ENCODE measurements at places on chromosomes 3 and 15.

DNA sequence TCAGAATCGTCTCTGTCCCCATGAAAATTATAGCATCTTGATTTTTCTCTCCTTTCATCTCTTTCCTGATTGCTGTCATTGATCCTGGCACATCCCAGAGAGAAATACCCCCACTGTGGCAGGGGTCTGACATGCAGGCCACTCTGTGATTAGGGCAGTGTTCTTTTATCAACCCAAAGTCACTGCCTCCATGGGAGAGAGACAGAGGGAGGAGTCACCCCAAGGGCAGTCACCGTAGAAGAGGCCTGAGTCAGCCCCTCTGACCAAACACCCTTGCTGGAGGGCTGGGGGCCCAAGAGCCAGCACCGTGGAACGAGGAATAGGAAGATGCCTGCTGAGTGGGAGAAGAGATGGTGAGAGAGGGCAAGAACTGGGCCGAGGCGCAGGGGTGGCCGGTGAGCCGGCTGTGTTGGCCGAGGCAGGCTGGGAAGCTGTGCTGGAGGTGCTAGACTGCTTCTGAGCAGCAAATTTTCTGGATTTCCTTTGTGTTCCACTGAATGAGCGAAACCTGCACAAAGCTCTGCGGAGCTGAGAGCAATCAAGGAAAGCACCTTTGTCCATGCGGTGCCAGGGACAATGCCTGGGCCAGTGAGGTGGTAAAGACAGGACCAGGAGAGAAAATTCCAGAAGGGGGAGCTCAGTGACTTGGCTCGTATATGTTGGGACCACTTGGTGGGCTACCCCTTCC lies 103.8 kb downstream of the ADCY5 start:
- DNase-seq, result no peak

DNA sequence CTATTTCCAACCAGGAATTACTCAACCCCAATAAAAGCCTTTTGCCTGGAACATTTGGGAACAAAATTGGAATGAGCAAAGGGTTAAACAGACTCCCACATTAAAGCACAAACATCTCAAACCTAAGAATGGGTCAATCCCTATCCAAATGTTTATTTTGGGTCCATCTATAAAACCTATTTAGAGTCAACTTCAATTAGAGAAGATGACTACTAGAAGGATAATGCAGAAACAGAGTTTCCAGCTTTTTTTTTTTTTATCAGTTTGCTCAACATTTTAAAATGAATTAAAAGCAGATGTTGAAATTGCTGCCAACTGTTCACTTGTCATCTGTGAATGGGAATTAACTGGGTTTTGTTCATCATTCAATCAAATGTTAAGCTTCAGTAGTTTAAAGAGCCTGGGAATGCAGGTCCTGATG lies 4.1 kb upstream of the TBC1D23 start:
- peak; percentile 69 for DNase-seq

GRCh38 chr3:3802046-3802445 lies 2.8 kb downstream of the LRRN1 start:
- no peak for DNase-seq

GRCh38 chr3:147572970-147573340 lies 163.8 kb downstream of the ZIC1 start:
- no peak for DNase-seq

GRCh38 chr3:146473726-146474125 lies 4.4 kb upstream of the PLSCR2 start:
- DNase-seq, result no peak

DNA sequence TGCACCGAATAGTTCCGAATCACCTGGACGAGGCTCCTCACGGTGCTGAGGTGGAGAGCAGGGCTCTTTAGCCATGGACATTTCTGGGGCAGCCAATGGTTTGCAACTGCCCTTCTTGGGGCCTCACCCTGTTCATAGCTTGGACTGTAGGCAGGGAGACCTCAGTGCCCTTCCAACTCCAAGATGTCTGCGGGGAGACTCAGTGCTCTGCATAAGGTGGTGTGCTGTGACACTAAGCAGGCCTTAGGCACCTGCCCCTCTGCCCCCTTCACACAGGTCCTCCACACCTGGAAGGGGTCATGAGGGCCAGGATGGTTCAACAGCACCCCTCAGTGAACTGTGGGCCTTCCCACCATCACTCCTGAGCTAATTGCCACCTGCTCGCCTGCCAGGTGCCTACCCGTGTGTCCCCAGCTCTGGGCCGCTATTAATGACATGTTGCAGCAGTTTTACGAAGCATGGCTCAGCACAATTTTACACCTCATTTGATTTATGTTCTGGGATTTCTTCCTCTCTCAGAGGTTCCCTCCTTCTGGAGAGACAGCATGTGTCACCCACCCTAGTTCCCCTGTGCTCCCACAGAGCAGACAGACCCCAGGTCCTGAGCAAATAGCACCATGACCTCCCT lies 101.2 kb upstream of the SMAD3 start:
- DNase-seq, result no peak

DNA sequence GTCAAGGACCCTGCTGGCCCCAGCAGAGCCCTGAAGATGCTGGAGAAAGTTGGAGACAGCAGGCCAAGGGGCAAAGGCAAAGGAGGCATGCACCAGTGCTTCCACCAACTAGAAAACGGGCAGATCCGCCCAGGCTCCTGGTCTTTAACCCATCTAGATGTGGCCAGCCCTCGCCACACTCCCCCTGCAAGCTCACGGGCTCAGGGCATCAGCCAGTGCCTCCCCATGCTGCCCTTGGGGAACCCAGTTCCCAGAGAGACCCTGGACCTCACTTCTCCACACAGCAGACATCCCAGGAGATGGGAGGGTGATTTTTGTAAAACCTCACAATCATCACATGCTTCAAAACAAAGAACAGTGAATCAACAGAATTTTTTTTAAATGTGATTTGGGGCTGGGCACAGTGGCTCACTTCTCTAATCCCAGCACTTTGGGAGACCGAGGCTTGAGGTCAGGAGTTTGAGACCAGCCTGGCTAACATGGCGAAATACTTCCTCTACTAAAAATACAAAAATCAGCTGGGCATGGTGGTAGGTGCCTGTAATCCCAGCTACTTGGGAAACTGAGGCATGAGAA lies 24.5 kb downstream of the CYFIP1 start:
- no peak for DNase-seq

DNA sequence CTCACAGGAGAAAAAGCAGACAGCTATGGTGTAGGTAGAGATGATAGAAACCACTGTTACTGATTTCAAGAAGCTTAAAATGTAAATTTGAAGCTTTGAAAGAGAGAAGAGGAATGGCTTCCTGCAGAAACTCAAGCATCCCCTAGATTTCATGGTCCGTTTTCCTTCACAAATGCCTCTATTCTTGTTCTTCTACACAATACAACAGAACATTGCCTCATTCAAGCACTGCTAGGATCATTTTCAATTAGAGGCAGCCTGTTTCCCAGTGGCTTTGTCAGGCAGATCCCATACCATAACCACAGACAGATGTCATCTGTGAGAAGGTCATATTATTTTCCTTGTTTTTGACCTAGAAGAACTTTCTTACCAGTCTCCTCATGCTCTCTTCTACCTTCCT lies 77.9 kb upstream of the SPRED1 start:
- no peak for DNase-seq

GRCh38 chr3:4888913-4889846 lies 90.1 kb upstream of the BHLHE40 start:
- DNase-seq, result peak; percentile 8

DNA sequence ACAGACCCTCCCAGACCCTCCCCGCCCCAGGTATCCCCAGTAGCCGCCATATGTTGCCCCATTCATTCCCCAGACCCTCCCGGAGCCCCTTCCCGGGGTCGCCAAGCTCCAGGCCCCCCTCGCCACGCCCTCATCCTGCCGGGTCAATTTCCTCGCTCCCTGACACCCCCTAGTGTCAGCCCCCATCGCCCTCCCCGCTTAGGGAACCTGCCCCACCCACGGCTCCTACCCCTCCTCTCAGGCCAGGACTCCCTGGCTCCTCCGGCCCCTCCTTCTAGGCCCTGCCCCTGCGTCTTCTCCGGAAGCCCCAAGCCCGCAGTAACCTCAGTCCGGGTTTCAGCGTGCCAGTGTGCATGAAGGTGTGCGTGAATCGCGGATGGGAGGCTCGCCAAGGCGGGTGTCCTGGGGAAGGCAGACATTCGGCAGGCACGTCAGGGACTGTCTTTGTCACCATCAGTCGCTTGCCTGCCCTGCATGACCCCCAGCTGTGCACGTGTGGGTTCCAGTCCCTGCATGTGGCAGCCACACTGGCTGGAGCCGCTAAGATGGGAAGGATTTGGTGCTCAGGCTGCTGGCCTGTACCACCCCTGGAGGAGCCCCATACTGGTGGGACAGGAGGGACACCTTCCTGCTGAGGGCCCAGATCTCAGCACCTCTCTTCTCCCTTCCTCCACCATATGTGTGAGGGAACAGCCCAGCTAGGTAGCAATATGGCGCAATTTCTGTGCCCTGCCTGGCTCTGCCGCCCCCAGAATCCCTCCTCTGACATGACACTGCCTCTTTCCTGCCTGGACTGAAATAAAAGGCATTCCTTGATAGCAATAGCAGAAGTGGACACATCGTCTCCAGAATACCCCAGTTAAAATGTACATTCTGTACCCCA lies 693 bp downstream of the DISP2 start:
- no peak for DNase-seq

DNA sequence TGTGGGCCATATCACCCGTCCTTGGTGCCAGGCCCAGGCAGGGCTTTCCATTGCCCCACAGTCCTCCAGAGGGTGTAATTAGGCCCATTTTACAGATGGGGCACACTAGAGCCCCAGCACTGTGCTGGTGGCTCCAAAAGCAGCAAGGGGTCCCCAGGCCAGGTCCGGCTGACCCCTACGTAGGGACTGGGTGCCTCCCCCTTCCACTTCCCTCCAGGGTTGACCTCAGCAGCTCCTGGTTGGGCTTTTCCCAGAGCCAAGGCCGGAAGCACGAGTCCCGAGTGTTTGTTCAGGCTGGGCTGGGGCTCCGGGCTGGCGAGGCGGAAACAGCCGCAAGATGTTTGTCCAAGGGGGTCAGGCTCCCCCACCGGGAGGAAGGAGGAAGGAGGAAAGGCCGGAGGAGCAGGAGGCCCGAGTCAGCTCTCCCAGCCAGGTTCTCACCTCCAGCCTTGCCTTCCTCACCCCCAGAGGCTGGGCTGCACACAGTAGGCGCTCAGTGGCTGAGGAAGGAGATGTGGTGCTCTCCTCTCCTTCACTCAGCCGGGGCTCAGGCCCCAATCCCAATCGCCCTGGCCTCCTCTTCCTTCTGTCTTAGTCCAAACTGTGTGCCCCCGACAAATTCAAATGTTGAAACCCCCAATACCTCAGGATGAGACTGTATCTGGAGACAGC lies 17.1 kb upstream of the PLXND1 start:
- no peak for DNase-seq

GRCh38 chr3:49327485-49327884 lies 12.4 kb downstream of the USP4 start:
- DNase-seq, result no peak

GRCh38 chr15:77516786-77517185 lies 96.1 kb downstream of the HMG20A start:
- no peak for DNase-seq

GRCh38 chr3:66344391-66344811 lies 123.6 kb downstream of the SLC25A26 start:
- no peak for DNase-seq

GRCh38 chr15:72281713-72282112 lies 9.4 kb upstream of the PARP6 start:
- no peak for DNase-seq

DNA sequence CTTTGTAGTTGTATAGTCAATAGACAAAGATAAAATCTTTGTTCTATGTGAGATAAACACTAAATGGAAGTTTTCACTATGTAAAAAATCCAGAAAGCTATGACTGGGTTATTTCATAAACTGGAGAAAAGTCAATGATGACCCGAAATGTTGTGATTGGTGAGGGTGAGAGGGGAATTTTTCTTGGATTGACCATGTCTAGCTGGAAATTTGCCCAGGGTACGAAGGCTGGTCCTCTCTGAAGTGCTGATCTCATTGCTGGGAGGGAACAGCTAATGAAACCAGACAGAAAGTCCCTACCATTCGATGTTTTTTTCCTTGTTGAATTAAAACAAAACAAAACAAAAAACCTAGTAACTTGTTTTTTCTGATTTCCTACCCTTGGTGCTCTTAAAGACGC lies 14.3 kb downstream of the TPRG1 start:
- DNase-seq, result peak; percentile 8

- peak; percentile 92 for DNase-seq
Observed at GRCh38 chr3:114144909-114145688, 33.8 kb downstream of the DRD3 start.

DNA sequence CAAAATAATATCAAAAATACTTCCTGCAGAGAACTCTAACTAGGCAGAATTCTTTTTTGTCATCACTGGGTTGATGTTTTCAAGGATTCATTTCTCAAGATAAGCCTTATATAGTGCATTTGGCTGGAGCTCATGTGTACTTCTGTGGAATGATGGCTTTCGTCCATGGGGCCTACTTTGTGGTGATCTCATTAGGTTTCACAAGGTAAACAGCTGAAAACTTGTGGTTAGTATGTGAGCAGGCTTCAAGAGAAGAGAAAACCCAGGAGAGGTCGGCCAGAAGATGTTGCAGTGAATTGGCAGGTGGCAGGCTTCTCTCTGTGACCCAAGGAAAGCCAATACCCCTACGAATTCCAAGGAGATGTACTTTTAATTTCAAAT lies 121.4 kb upstream of the PHLDB2 start:
- DNase-seq, result peak; percentile 94

DNA sequence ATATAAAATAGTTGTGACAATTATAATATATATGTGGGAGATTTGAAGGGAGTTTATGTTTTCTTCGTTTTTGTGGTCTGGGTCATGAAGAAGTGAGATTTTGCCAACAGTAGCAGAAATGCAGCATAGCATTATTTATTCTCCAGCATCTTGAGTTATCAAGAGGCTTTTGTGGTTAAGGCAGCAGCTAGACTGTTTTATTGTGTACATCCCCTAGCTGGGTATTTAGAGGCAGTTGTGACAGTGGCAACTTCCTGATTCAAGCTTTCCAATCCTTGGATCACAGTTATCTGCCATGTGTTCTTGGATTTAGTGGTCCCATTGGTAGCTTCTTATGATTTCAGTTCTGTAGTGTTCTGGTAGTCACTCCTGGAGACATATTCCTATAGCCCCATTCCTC lies 29.0 kb downstream of the ARIH1 start:
- DNase-seq, result peak; percentile 20

DNA sequence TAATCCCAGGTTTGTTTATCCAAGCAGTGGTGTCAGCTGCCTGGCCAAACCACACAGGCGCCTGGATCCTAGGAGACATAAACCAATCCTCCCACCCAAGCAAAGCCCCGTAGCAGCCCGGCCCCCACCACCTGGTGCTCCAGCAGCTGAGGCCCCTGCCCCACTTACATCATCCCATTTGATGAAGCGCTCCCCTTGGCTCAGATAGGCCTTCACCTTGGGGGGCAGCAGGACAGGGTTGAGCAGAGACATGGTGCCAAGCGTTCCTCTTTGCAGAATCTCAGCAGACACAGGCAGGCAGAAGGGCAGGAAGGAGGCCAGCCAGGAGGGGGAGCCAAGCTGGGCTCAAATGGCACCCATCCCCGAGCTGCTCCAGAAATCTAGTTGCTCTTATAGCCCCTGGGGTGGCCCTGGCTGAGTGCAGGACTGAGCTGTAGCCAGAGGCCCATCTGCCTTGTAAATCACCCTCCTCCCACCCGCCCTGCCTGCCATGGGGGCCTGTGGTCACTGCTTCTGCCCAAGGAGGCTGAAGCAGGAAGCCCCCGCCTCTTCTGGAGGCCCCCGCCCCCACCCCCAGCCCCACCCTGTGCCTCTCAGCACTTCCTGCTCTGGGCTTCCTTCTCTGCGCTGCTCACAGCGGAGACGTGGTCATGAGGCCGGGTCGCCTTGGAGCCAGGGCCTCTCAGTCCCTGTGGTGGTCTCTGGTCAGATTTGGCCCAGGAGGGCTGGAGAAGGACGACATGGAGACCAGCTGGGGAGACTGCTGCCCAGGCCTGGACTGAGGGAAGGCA lies at the start of gene PLCB2:
PLCB2 (minus strand) TSS at position 515 of the 791 bp plus-strand sequence; CDS start at position 252, 263 bp downstream.
- DNase-seq, result no peak

GRCh38 chr15:29765898-29766527 lies 56.3 kb downstream of the TJP1 start:
- DNase-seq, result no peak
